ENCODE measurements at places on chromosomes 2 and 18.

DNA sequence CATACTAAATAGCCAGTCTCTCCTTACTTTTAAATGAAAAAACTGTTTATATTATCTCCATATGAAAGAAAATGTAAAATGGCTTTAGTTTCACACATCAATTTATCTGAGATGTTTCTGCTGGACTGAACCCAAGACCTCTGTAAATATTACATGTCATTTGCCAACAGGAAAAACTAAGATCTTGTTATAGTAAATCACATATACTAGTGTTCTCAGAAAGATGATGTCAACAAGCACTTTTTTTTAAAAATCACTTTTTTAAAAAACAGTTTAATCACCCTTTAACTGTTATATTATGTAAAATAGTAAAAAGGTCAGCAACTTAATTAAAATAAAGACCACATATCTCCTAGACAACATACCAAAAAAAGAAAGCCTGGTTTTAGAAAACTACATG, 46.3 kb downstream of the PTPN2 start:
- DNase-seq = no peak

GRCh38 chr18:75238786-75239185, 28.2 kb downstream of the TSHZ1 start:
- no peak for DNase-seq

DNA sequence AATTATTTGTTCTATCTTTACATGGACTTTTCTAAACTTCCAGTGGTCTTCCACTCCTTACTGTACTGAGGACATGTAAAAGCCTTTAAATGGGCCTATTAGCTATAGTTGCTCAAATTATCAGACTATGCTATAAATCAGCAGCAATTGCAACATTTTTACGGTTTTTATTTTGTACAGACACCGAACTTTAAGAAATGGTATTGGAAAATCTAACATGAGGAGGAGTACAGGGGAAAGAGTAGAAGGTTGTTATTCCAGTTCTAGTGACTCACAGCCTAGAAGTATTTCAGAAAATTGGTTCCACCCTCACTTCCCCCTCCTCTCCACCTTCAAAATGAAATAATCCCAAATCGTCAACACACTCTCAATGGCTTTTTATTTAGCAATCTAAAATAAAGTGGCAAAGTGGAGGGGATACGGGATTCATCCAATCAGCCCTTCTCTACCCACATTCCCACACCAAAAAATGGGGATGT, 1.1 kb downstream of the NCKAP1 start:
- no peak for DNase-seq

- no peak for DNase-seq
These were observed 10.2 kb downstream of the TMEM247 start for GRCh38 chr2:46489423-46490174.

GRCh38 chr2:100271210-100271609, 51.1 kb downstream of the LONRF2 start:
- DNase-seq = no peak

- DNase-seq = no peak
These were observed 78.0 kb upstream of the RPL31 start for GRCh38 chr2:100924122-100924519.

DNA sequence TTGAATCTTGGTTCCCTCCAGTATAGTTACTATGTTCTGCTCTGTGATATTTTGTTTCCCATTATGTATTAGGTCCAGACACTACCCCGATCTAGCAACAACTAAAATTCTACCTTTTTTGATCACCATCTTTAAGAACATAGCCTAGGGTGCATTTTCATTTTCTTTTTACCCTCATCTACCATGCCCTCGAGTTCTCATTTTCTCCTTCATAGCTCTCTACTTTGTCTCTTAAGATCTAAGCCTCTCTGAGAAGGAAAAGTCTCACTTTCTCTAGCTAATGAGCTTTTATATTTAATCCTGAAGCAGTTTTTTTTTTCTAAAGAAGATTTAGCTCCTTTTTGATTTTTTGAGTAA, 1089.4 kb upstream of the SLC39A10 start:
- DNase-seq = no peak

DNA sequence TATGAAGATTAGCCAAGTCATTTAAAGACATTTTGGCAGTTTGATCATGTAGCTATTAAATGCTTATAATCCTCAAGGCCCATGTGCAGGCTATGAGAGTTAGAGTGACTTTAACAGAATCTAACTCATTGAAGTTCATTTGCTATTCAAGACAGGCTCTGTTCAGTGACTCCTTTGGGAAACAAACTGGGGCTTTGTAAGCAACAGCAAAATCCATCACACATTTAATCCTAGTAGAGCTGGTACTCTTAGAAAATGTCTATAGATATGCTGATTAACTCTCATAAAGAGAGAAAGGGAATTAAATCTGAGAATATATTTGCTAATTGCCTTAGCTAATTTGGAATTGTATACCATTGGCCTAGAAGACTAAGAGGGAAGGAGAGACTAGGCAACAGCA, 182.8 kb upstream of the SESTD1 start:
- DNase-seq = no peak

DNA sequence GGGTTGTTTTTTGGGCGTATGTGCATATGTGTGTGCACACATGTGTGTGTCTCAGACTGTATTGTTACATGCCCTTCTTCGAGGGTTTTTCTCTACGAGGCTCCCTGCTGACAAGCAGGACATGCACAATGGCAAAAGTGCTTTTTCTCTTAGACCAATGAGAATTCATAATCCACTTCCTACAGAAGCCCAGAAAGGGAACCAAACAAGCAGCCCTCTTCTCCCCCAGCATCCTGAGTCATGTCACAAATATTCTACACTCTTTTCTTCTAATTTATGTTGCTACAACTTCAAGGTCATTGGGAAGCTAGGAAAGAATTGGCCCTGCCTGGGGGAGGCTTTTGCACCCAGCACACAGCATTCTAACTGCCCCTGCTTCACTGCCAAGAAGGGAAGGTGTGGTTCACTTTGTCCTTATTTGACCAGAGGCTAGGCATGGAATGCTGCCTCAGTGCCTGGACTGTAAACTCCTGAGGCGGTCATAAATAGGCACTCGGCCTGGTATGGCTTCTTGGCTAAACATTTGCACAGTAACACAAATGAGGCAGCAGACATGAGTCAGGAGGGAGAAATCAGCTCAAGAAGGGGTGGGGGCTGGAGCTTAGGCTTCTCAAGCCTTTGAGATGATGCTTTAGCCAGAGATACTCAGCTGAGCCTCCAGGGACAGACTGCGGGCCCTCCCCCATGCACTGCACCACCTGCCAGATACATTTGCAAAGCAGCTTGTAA, 92.7 kb upstream of the KLF7 start:
- peak; percentile 88 for DNase-seq

DNA sequence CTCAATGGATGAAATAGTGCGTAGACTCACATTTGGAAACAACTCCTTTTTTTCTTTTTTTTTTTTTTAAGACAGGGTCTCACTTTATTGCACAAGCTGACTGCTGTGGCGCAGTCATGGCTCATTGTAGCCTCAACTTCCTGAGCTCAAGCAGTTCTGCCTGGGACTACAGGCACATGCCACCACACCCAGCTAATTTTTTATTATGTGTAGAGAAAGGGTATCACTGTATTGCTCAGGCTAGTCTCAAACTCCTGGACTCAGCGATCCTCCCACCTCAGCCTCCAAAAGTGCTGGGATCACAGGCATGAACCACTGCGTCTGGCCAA, 17.4 kb downstream of the HAT1 start:
- DNase-seq = no peak

DNA sequence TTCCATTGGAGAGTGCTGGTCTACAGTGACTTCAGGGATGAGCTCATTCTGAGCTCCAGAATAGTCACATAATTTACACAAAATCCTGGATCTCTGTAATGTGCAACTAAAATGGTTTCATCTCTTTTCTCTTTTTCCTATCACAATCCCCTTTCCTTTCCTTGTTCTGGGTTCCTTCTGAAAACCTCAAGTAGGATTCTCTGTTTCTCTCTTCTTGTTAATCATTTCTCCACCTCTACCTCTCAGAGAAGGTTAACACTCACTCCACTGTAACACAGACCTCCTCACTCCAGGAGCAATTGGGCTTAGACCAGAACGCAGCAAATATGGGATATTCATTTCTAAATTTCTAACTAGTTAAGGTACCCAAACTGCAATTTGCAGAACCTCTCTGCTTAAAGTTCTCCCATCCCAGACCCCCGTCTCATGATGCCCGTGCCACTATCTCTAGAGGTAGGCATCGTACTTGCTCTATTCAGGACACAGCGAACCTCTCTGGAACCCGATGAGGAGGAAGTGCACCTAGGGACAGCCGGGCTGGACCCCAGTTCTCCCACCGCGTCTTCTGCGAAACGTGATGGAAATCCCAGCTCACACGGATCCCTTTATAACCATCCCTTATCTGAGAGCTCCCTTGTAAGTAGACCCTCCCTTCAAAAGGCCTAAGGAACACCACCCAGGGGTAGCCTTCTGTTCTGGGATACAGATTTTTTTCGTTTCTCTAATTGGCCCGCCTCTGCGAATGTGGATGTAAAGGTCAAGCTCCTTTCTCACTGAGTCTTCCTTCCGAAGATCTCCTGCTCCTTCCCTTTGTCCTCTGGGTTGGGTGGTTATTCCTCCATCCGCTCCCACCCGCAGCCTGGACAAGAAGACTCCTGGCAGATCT, 1.3 kb downstream of the FOXI3 start:
- DNase-seq = no peak

DNA sequence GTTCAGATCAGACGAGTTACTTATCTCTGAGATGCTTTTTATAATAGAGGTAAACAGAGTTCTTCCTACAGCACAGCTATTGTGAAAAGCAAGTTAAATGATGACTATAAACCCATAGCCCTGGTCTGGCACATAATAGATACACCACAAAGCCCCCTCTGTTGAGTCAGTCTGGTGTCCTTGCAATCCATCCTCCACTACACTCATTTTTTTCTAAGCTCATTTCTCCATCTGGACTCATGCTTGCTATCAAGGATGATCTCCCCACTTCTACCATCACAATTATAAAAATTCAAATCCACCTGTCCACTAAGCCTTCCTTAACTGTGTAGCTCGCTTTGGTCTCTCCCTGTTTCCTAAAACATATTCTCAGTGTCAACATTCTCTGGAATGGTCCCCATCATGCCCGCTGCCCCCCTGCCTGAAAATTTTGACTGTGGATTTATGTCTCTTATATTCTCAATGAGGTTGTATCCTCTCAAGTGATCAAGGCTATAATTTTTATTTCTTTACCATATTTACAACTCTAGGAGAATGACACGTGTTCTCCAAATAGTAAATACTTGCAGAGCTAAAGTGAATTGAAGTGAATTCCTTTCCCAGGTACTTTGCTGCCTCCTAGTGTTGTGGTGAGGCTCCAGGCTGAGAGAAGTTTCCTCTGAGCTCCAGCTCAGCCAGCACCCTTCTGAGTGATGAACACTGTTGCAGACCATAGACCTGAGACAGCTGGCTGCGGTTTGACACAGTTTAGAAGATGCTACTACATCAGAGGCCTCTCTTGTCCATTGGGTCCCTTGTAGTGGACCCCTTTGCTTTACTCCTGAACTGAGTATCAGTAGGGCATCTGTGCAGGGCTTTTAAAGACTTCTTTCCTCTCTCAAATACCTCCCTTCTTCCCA, 108.7 kb downstream of the DPP10 start:
- peak; percentile 32 for DNase-seq

GRCh38 chr2:104050656-104051242, 803.2 kb upstream of the POU3F3 start:
- DNase-seq = no peak

DNA sequence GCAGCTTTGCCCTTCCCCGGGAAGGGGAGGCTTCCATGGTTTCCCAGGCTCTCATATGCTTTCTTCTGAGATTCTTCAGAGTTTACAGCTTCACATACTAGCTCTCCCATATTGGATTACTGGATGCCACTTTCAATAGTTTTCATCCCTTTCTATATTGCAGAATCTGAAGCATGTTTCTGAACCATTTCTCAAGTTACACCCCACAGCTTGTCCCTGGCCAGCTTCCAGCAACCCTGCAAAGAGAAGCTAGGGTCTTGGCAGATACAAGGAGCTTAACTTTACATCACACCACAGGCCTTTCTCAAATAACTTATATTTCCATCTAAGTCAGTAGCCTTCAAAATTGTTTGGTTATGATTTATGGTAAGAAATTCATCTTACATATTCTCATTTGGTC, 39.6 kb downstream of the LHCGR start:
- DNase-seq = no peak

DNA sequence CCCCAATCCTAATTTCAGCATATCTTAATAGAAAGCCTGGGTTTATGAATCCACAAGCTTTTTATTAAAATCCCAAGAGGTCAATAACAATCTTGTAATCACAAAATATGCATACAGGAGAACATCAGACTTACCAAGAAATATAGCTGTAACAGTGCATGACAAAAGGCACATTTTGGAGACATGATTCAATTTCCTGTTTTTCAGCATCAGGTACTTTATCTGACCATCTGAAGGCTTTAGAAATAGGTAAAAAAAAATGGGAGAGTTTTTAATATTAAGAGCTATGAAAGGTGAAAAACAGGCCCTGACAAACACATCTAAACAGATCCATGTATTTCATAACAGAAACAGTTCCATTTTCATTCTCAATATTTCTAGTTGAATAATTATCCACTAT, 89.9 kb upstream of the EFEMP1 start:
- no peak for DNase-seq

Data from Panc1 (cell line).